ENCODE measurements at places on chromosomes 1 and 21. TPM values are rescaled to one million over a fixed set of nuclear protein-coding genes. Genes with fewer than 3 reads are reported as not detected.

The PCAT6 gene
- total RNA-seq, result 2.9 TPM

The TDRD5 gene
- total RNA-seq, result 0.05 TPM

The HSD3B1 gene
- not detected for total RNA-seq

The LDLRAD2 gene
- total RNA-seq, result 0.12 TPM

The LIN28A gene
- total RNA-seq, result not detected

The CRNN gene
- total RNA-seq, result not detected

The GNAT2 gene
- total RNA-seq, result 0.09 TPM

The CATSPERE gene
- 0.17 TPM for total RNA-seq

The CELA2A gene
- not detected for total RNA-seq

The A3GALT2 gene
- not detected for total RNA-seq

Data from A549 treated with Hydrocortisone at 1 μM for 4 hours (cell line).